ENCODE measurements at places on chromosomes 2 and 18.

GRCh38 chr2:8421658-8422449 lies 260.0 kb upstream of the ID2 start:
- no peak for DNase-seq

GRCh38 chr2:197596766-197597165 lies 78.6 kb downstream of the RFTN2 start:
- peak; percentile 81 for DNase-seq

DNA sequence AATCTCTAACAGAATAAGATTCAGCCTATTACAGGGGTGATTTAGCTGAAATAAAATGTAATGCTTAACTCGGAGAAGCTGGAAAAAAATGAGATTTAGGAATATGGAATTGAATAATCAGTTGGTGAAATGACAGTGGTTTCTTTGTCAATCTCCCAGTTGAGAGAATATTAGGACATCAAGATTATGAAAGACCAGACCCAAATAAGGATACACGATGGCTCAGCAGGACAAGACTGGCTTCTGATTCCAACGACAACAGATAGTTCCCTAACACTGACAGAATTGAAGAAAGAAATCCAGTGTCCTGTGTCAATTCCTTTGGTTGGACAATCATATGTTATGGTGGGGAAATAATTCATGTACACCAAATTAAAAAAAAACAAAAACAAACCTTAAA lies 55.8 kb downstream of the HRH4 start:
- no peak for DNase-seq

DNA sequence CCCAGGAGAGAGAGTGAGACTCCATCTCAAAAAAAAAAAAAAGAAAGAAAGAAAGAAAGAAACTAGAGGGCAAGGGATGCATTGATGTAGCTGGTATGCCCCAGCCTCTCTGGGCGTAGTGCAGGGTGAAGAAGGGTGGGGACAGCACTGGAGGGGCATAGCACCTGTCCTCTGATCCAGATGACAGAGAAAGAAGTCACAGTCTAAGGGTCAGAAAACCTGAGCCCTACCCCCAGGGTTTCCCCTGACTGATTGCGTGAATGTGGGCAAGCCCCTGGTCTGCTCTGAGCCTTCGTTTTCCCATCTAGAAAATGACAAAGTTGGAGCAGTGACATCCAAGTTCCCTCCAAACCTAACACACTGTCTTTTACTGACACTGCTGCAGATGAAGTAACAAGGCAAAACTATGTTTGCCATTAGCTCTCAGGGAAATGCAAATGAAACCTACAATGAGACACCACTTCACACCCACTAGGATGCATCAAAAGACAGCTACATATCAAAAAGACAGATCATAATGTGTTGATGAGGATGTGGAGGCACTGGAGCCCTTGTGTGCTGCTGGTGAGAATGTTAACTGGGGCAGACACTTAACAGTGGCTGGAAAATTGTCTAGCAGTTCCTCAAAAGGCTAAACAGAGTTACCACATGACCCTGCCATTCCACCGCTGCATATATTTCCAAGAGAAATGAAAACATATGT lies 19.5 kb upstream of the YWHAQ start:
- no peak for DNase-seq

DNA sequence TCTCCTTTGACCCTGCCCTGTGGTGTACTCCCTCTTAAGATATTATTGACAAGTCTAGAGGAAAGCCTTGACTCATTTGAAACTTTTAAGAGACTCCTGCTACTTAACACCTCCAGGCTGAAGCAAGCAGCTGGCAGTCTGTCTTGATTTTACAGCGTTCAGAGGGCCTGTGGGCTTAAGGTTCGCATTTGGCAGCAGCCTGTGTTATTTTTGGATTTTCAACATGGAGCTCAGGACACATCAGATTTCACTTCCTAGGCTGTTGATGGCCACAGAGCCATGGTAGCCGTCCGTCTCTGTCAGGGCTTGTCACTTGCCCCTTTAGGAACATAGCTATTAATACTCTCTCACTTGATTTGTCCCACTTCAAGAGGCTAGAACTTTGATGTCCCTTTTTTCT lies 73.6 kb downstream of the VWA3B start:
- DNase-seq: no peak

DNA sequence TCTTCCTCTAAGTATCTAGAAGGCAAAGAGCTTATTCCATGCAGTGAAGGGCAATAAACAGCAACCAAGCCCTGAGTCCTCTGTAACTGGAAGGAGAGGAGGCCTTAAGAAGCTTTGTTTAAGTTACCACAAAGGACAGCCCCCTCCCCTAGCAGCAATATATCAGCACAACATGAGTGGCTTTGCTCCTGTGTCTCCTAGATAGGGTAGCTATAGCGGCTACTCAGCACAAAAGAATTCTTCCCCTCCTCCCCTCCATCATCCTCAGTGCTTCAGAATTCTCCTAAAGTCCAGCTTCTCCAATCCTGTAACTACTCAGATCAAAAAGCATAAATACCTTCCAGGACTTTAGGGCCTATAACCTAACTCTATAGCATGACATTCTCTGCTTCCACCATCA lies 16.5 kb downstream of the SUMO1 start:
- no peak for DNase-seq

DNA sequence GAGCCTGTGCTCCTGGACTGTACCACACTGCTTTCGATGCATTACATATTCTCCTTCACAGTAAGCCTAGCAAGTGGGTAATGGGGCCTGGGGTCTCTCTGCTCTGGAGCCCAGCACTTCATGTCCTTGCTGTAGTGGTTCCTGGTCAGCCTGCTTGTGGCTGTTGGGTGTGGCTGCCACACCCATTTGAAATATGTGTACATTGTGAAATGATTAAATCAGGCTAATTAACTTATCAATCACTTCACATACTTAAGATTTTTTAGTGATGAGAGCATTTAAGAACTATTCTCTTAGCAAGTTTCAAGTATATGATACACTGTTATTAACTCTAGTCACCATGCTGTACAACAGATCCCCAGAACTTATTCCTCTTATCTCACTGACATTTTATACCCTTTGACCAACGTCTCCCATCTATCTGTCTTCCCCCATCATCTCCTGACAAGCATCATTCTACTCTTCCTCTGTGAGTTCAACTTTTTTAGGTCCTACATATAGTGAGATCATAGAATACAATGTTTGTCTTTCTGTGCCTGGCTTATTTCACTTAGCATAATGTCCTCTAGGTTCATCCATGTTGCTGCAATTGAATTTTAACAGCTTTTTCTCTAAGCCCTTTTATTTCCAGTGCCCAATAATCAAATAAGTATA lies 92.1 kb downstream of the LYPD6 start:
- DNase-seq: no peak

GRCh38 chr2:44793322-44793870 lies 148.1 kb upstream of the SIX3 start:
- no peak for DNase-seq

GRCh38 chr18:5979971-5980457 lies 84.7 kb upstream of the TMEM200C start:
- DNase-seq: no peak

- DNase-seq: no peak
Observed at GRCh38 chr2:38217401-38218188, 141.6 kb upstream of the CYP1B1 start.

DNA sequence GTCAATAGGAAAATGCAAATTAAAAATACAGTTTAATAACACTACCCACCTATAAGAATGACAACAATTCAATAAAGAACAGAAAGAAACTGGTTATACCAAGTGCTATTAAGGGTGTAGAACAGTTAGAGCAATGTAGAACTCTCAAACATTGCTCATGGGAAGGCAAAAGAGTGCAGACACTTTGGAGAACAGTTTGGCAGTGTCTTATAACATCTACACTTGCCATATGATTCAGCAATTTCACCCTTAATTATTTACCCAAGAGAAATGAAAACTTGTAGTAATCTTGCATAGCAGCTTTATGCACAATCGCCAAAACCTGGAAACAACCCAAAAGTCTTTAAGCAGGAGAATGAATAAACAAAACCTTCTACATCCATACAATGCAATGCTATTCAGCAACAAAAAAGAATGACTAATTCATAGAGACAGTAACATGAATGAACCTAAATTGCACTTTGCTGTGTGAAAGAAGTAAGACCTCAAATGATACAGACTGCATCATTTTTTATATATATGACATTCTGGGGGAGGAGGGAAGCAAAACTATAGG lies 455.2 kb downstream of the THSD7B start:
- no peak for DNase-seq

DNA sequence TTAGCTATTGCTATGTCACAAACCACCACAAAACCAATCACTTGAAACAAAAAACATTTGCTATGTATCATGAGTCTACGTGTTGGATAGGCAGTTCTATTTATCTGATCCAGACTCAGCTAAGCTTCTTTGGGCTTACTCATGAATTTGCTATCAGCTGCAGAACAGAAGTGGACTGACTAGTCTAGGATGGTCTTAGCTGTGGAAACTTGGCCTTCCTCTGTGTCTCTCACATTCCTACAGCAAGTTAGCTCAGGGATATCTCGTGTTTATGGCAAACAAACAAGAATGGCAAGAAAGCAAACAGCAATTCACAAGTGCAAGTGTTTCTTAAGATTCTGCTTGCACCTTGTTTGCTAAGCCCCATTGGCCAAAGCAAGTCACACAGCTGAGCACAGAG lies 288.0 kb upstream of the TNP1 start:
- DNase-seq: no peak

- DNase-seq: no peak
Observed at GRCh38 chr2:155825876-155826275, 506.6 kb downstream of the NR4A2 start.

GRCh38 chr2:96225016-96225533 lies 16.4 kb upstream of the STARD7 start:
- DNase-seq: no peak

- no peak for DNase-seq
Observed at GRCh38 chr2:197982565-197982964, 178.2 kb downstream of the PLCL1 start.

DNA sequence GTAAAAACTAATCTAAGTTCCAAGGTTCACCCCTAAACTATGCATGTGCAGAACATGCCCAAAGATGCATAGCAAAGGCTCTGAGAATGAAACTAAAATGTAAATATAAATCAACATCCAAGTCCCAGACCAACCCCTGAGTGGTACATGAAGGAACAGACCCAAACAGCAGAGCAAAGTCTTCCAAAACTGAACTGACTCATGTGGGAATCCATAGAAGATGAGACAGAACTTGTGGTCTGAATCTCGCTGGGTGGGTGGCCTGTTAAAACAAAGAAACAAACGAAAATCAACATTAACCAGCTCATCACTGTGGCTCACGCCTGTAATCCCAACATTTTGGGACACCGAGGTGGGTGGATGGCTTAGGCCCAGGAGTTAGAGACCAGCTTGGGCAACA lies 29.5 kb upstream of the ATRAID start:
- no peak for DNase-seq

- DNase-seq: no peak
Observed at GRCh38 chr2:233288663-233289062, 19.0 kb upstream of the SAG start.

- DNase-seq: no peak
Observed at GRCh38 chr2:180647221-180647620, 333.2 kb upstream of the UBE2E3 start.

- peak; percentile 25 for DNase-seq
Observed at GRCh38 chr2:7887441-7887840, 794.4 kb upstream of the ID2 start.

GRCh38 chr2:238493880-238494572 lies 67.3 kb downstream of the ASB1 start:
- DNase-seq: no peak

GRCh38 chr2:150063931-150064548 lies 423.4 kb downstream of the RND3 start:
- peak; percentile 90 for DNase-seq

DNA sequence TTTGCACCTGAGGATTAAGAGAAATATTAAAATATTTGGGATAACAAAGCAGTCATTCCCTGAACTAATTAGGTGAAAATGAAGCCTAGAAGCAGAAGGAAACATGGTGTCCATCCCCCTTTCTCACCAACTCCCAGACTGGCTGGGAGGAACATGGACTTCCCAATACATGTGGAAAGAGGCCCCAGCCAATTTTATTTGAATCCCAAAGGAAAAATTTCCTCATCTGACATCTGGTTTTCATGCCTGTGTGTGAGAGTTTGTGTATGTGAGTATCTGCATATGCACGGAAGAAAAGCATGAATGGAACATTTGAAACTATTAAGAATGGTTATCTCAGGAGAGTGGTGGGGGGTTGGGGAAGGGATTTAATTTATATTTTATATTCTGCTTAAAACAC lies 84.3 kb downstream of the COPS8 start:
- no peak for DNase-seq

DNA sequence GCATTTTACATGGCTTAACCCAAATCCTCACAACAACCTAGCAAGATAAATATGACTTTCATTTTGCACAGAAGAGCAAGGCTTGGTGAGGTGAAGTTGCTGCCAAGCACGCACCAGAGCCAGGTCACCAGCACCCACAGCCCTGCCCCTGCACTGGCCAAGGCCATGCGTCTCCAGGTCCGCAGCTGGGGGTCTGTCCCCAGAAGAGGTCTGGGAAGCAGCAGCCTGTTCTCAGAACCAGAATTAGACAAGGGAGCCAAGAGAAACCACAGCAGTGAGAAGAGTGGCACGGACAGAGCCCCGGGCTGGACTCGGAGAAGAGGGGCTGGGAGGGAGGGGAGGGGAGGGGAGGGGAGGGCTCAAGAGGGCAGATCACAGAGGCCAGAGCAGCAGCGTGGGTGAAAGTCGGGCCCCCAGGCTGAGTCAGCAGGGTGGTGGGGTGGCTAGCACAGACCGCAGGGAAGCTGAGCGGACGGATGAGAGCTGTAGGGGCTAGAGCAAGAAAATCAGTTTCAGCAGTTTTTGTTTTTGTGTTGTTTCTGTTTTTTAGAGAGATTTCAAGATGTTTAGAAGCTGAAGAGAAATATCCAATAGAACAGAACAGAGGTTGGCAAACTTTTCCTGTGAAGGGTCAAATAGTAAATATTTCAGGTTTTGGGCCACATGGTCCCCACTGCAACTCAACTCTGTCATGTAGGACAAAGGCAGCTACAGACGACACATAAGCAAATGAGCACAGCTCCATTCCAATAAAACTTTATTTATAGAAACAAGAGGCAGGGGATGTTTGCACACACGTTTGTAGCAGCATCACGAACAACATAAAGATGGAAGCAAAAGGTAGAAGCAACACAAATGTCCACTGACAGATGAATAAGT lies 7.4 kb upstream of the MTERF4 start:
- DNase-seq: no peak

GRCh38 chr2:121211251-121211650 lies 73.8 kb downstream of the TFCP2L1 start:
- DNase-seq: no peak

- peak; percentile 92 for DNase-seq
Observed at GRCh38 chr2:120735746-120736170, at the start of gene GLI2. Gene GLI2, plus strand, starts transcription at chr2:120735868. Its CDS starts 61,453 bp downstream, at chr2:120797321.

DNA sequence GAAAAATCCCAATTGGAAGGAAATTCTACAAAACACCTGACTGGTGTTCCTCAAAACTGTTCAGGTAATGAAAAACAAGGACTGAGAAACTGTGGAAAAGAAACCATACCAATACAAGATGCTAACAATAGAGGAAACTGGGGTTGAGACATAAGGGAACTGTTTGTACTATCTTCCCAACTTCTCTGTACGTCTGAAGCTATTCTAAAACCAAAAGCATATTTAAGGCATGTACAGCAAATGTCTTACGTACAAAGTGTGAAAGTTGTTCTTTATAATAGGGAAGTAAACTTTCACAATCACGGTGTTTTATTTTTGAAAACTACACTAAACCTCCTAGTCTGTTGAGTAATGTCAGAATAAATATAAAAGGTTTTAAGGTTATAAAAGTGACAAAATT lies 776.1 kb upstream of the RAB6C start:
- DNase-seq: no peak

GRCh38 chr18:72833471-72833870 lies 34.3 kb downstream of the NETO1 start:
- no peak for DNase-seq

- no peak for DNase-seq
Observed at GRCh38 chr2:47270421-47270820, 115.3 kb upstream of the STPG4 start.

Data from brain (organoid and tissue), 16 donors.